Right forelimb (tissue), 1 donor: ENCODE measurements at places on chromosomes 4 and X.

- DNase-seq, result no peak
Observed at GRCh38 chr4:6618386-6619115, 21.9 kb upstream of the MRFAP1 start.

DNA sequence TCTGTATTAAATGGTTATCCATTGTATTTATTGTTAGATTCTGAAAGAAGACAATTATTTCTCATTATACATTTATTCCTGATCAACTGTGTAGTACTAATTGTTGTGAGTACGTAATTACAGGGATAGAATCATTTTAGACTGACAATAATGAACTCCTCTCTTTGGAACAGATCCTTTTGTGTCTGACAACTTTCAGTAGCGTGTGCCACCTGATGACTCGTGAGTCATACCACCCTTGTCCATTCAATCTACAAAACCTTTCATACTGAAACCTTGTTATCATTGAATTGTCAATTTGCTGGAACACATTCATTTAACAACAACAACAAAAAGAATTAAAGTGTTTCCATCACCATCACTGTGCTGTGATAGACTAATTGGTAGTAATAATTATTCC, 602.7 kb upstream of the PCDH7 start:
- DNase-seq, result no peak

DNA sequence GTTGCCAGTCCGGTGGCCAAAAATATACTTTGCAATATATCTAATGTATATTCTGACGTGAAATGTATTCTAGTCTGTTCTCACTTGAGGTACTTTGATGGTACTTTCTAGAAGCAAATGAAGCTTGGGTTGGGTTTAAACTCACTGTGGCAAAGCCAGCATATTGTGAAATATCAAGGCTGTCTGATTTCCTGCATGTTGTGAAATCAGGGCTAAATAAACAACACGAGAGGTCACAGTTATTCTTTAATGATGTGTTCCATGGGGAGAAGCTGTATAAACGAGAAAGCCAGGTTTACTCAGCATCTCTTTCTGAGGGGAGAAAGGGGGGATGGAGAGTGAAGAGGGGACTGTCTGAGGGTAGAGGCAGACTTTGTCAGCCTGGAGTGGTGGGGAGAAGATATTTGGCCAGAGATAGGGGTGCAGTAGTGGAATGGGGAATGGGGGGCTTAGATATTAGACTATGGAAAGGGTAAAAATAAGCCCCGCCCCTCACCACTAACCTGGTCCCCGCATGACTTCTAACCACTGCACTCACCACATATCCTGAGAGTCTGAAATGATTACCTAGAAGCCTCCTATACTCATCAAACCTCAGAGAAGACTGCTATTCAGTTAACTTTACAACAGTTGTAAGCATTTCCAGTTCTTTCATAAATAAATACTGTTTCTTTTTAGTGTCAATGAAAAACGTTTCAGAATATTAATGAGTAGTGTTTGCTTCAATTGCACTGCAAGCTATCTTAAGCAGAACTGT, 5.9 kb upstream of the SCARB2 start:
- no peak for DNase-seq

DNA sequence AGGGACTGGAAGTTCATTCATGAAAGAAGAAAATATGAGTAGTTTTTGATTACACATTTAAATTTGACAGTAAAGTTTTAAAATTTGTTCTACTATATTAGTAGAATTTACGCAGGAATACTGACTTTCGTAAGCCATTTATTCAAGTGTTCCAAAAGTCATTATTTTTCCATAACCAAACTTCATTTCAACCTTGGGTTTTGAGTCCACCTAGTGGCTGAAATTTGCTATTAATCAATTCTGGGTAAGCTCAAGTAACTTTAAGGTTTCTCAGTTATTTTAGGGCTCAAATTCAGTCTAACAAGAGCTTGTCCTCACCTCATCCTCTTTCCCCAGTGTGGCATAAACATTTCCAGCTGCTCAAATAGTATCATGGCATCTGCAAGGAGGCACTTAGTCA, 175.4 kb downstream of the SH3BGRL start:
- DNase-seq, result no peak

- DNase-seq, result peak; percentile 62
Observed at GRCh38 chrX:129654652-129655546, at the start of gene APLN. Gene APLN, minus strand, starts transcription at chrX:129654956. Its CDS starts 326 bp downstream, at chrX:129654630.

DNA sequence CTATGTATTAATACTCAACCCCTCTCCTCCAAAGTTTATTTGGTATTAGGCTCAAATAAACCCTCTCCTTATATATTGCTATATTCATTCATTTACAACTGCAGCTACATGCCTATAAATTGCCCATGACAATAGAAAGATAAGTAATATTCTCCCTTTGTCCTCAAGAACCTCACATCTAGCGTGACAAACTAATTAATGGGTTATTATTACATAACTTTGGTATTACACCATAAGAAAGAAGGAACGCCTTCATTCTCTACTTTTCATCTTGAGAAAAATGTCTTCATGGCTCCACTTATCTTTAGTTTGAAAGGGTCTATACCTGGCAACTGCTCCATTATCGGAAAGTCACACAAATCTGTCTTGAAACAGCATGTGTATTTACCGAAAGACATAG, 157.7 kb upstream of the RASGEF1B start:
- no peak for DNase-seq

DNA sequence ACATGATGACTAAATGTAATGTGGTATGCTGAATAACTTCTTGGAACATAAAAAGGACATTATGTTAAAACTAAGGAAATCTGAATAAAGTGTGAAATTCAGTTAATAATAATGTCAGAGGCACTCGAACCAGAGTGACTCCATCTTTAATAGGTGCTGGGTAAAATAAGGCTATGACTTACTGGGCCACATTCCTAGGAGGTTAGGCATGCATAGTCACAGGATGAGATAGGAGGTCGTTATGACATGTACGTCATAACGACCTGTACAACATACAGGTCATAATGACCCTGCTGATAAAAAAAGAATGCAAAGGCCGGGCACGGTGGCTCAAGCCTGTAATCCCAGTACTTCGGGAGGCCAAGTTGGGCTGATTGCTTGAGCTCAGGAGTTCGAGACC, 28.9 kb upstream of the OPHN1 start:
- DNase-seq, result no peak

GRCh38 chr4:159075531-159075932, 27.3 kb upstream of the RAPGEF2 start:
- DNase-seq, result no peak

GRCh38 chr4:94765174-94765573, 7.4 kb downstream of the BMPR1B start:
- no peak for DNase-seq

DNA sequence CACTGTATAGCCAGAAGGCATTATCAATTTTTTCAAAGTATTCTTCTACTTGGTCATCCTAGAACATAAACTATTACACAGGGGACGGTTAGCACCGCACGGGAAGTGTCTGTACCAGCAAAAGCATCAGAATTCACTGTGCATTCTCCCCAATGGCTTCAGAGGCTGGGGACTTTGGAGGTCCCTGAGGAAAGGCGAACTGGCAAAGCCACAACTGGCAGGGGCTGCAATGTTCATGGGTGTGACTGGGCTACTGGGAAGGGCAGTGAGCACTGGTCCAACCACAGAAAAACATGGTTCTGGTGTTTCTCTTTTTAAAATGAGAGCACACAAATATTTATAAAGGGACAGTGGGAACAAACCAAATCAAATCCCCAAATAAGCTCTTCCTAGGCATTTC, 83.5 kb downstream of the C4orf51 start:
- no peak for DNase-seq

GRCh38 chrX:54640736-54641135, 110.7 kb downstream of the GNL3L start:
- DNase-seq, result peak; percentile 65

GRCh38 chr4:110188113-110188512, 10.3 kb downstream of the ELOVL6 start:
- no peak for DNase-seq

GRCh38 chrX:47232803-47233332, at the start of gene USP11:
Gene USP11, plus strand, starts transcription at chrX:47233009. Its CDS starts 35 bp downstream, at chrX:47233044.
- peak; percentile 83 for DNase-seq

GRCh38 chrX:70038515-70038914, 11.2 kb downstream of the AWAT2 start:
- DNase-seq, result no peak

- DNase-seq, result peak; percentile 66
Observed at GRCh38 chrX:119008110-119008744, 33.8 kb downstream of the LONRF3 start.

DNA sequence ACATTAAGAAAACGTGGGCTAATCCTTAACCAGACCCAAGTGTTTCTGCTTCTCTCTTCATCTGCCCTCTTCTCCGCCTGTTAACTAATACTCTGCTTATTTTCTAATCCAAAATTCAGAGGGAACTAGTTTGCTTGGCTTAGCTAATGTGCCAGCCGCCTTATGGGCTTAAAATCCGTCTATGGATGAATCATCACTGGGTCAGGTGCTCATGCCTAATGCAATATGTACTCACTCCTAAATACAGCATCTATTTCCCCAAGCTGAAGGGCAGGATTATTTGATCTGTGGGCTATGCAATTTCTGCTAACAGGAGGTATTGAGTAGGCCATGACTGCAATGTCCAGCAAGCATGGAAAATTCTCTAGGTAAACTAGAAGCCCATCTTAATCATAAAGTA, 12.4 kb downstream of the DYNLT3 start:
- DNase-seq, result no peak

DNA sequence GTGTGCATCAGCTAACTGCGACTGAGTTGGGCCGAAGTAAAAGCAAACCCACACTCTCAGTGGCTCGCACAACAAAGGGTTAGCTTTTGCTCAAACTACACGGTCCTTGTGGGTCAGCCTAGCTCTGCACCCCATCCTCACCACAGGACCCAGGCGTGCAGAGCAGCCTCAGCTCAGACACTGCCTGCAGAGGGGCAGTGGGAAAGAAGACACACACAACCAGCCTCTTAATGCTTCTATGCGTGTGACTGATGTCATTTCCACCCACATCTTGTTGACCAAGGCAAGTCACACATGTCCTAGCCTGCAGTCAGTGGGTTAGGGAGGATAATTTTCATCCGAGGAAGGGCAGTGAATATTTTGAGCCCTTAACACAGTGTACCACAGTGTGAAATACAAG, 40.5 kb downstream of the HMGB2 start:
- DNase-seq, result no peak

- DNase-seq, result no peak
Observed at GRCh38 chrX:152480269-152481212, 29.4 kb upstream of the GABRA3 start.

GRCh38 chr4:150384249-150384648, 197.7 kb upstream of the MAB21L2 start:
- DNase-seq, result no peak

GRCh38 chr4:160350944-160351343, 1248.1 kb downstream of the RAPGEF2 start:
- DNase-seq, result no peak

- DNase-seq, result no peak
Observed at GRCh38 chr4:29375716-29376115, 1344.5 kb upstream of the PCDH7 start.

DNA sequence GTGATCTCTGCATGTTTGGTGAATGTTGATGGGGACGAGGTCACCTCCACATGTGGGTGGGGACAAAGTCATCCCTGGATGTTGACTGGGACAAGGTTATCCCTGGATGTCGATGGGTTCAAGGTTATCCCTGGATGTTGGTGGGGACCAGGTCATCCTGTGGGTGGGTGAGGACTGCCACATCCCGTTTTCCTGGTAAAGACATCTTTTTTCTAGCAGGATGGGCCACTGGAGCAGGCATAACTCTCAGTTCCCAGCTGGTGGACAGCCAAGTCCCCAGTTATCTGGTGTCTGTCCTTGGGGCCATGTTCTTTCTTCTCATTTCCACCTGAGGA, 28.3 kb upstream of the PLCXD1 start:
- DNase-seq, result no peak

GRCh38 chrX:110915570-110915969, 120.0 kb upstream of the CHRDL1 start:
- no peak for DNase-seq

DNA sequence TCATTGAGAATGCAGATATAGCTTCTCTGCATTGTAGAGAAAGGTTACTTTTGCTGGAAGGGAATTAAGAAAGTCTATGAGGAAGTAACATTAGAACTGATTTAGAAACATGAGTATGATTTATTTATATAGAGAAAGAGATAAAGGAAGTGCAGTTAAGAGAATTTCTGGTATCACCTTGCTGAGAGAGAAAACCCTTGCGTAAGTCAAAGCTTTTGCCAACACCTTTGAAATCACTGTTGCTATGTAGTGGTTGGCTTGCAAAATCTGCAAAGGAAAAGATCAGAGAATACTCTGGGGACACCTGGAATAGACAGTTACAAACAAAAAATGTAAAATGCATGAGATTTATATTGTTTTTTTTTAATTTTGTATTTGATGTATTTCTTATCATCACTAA, 137.3 kb upstream of the RXFP1 start:
- DNase-seq, result no peak

DNA sequence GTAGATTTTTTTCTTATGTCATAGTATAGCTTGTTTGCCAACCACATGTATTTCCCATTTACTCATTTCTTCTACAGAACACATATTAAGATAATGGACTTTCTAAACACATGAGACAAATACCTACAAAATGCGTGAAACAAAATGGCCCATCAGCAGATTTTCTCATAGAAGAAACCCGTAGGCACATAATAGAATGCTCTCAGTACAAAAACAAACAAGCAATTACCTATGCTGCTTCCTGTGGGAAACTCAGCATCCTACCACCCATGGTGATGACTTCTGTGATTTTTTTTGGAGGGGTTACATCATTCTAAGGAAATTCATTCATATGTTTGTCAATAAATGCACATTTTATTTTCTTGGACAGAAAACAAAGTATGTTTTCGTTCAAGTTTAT, 343.6 kb downstream of the SPRY1 start:
- no peak for DNase-seq

DNA sequence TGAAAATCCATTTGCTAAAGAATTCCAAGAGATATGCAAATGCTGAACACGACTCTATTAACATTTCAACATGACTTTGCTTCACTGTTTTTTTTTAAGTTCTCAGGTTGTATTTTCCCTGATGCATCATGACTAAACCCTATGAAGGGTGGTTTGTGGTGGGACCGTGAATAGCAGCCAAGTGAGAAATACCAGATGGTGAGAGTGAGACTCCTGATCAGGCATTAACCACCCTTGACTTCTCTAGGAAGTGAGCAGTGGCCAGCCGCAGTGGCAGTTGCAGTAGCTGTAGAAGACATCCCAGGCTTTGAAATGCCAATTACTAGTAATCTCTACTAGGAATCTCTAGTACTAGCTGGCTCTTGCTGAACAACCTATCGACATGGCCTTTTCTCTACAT, 383.4 kb downstream of the FAM133A start:
- DNase-seq, result no peak

GRCh38 chr4:140070366-140070765, 83.6 kb downstream of the MAML3 start:
- DNase-seq, result no peak
